ENCODE measurements at places on chromosomes 3 and 15.

DNA sequence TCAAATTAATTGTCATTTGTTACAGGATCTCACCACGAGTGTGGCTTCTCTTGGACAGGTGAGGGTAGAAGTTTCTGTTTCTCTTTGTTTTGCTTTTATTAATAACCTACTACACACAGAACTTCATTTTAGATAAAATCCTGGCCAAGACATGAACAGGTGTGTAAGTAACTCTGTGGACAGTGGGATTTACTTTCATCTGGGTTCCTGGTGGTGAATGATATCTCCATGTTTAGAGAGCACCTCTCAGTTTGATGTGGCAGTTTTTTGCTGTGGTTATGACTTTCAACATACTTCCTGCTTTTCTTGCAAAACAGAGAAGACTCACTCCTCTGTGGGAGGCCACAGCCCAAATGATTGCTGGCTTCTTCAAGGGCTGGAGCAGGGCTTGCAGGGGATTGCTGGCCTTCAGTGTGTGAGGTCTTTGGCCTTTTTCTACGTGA, 71.1 kb upstream of the XCR1 start:
- peak; percentile 73 for DNase-seq
- peak overlapping the region; percentile 94 for H3K27ac ChIP-seq
- H3K36me3 ChIP-seq = peaks cover 24% of the 10 kb centered on the region
- peak overlapping the region; percentile 16 for H3K4me3 ChIP-seq
- H3K27me3 ChIP-seq = peaks cover 6% of the 10 kb centered on the region

DNA sequence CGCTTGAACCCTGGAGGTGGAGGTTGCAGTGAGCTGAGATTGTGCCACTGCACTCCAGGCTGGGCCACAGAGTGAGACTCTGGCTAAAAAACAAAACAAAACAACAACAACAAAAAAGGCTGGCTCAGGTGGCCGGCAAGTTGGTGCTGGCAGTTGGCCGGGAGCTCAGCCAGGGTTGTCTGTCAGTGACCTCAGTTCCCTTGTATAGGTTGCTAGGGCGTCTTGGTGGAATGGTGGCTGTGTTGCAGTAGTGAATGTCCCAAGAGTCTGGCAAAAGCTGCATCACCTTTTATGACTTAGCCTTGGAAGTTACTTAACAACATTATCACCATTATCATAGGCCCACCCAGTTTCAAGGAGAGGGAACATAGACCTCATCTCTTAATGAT, 40.6 kb downstream of the ASB7 start:
- H3K4me3 ChIP-seq = no peak overlapping the region
- no peaks in the 10 kb centered on the region for H3K4me1 ChIP-seq
- H3K36me3 ChIP-seq = no peaks in the 10 kb centered on the region
- no peak overlapping the region for H3K27ac ChIP-seq
- no peak for DNase-seq

DNA sequence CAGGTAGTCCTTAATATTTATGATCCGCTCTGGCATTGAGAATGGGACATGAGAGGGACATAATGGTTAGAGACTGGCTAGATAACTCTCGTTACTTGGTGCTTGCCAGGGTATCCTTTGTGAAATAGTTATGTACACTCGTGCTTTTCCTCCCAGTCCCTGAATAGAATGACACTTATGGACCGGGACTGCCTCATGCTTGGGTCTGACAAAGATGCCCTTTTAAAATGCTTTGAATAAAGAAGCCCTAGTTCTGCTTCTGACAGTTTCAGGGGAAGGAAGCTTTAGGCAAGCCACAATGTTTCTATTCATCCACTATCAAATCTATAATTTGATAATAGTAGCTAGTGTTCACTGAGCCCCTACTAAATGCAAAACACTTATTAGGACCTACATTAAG, 29.4 kb downstream of the POLR2M start:
- H3K27me3 ChIP-seq = no peaks in the 10 kb centered on the region
- H3K4me1 ChIP-seq = peaks cover 10% of the 10 kb centered on the region
- no peaks in the 10 kb centered on the region for H3K36me3 ChIP-seq
- no peak overlapping the region for H3K27ac ChIP-seq
- H3K4me3 ChIP-seq = no peak overlapping the region

- no peak overlapping the region for H3K27ac ChIP-seq
- H3K4me1 ChIP-seq = no peaks in the 10 kb centered on the region
- no peaks in the 10 kb centered on the region for H3K36me3 ChIP-seq
- H3K27me3 ChIP-seq = no peaks in the 10 kb centered on the region
- DNase-seq = no peak
Measured at GRCh38 chr3:100880845-100881244, 112.4 kb downstream of the ABI3BP start.

DNA sequence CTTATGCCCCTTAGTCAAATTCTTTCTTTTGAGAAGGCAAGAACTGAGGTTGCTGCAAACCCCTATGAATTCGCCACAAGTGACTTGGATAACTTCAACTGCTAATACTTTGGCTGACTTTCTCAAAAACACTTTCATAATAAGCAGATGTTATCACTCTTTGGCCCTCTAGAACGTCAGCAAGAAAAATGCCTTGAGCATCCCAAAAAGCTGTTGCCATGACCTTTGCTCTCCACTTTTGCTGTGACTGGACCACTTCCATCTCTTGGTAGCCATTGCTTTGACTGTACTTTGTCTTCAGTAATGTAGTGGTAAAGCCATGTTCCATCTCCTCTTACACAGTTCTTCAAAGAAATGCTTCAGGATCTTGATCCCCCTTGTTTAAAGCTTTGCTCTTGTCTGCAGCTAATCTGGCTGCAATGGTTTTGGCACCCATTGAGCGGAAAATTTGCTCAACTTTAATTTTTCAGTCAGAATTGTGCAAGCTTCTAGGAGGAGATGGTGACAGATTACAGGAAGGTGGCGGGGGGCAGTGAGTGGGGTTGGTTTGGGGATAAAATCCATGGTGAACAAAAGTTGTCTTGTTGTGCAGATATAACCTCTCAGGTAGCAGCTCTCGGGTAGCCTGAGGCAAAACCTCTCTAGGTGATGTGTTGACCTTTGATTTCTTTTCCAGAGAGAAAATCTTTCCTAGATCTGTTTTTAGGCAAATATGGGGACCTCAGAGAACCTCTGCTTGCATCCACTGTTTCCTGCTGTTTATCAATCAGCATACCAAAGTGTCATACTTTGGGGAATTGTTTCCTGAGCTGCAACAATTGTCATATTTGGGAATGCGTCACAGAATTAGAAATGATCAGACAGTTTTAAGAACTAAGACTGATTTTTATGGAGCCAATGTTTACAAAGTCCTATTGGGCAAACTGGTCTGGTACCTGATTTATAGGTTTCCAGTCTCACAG, 83.6 kb downstream of the CCR1 start:
- H3K27ac ChIP-seq = no peak overlapping the region
- peaks cover 15% of the 10 kb centered on the region for H3K4me1 ChIP-seq
- DNase-seq = no peak
- H3K4me3 ChIP-seq = no peak overlapping the region
- peaks cover 52% of the 10 kb centered on the region for H3K27me3 ChIP-seq
- no peaks in the 10 kb centered on the region for H3K36me3 ChIP-seq

DNA sequence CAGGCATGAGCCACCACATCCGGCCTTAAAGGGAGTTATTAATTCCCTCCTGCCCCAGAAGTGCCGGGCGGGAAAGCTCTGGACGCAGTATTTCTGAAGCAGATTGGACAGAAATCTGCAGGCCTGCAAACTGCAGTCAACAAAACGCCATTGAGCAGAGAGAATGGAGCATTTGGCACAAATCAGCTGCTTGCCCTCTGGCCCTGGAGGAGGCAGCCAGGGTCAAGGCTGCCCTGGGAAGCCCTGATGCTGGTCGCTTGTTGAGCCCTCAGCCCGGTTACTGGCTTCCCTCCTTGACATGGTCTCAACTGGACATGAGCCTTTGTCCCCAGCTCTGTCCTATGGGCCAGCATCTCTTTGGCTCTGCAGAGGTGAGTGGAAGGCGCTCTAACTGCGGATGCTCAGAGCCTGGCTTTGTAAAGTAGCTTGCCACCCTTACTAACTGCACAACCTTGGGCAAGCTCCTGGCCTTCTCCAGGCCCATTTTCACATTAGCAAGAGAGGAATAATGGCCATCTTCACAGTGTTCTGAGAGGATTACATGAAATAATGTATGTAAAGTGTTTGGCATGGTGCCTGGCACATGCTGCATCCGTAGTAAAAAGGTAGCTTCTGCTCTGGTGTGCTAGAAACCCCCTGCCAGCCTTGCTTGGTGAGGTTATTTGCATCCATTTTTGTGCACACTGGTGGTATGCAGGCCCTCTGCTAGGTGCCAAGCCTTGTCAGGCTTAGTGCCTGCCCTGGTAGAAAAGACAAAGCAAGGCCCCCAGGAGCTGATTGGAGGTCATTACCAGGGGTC, 4.1 kb downstream of the SEMA4B start:
- peaks cover 32% of the 10 kb centered on the region for H3K4me1 ChIP-seq
- H3K4me3 ChIP-seq = no peak overlapping the region
- no peak overlapping the region for H3K27ac ChIP-seq
- H3K36me3 ChIP-seq = peaks cover 13% of the 10 kb centered on the region
- DNase-seq = no peak
- H3K27me3 ChIP-seq = peaks cover 14% of the 10 kb centered on the region

GRCh38 chr15:64521726-64522164, 61.4 kb downstream of the ZNF609 start:
- no peak for DNase-seq
- H3K27me3 ChIP-seq = no peaks in the 10 kb centered on the region
- no peak overlapping the region for H3K27ac ChIP-seq
- peaks cover 17% of the 10 kb centered on the region for H3K4me1 ChIP-seq

DNA sequence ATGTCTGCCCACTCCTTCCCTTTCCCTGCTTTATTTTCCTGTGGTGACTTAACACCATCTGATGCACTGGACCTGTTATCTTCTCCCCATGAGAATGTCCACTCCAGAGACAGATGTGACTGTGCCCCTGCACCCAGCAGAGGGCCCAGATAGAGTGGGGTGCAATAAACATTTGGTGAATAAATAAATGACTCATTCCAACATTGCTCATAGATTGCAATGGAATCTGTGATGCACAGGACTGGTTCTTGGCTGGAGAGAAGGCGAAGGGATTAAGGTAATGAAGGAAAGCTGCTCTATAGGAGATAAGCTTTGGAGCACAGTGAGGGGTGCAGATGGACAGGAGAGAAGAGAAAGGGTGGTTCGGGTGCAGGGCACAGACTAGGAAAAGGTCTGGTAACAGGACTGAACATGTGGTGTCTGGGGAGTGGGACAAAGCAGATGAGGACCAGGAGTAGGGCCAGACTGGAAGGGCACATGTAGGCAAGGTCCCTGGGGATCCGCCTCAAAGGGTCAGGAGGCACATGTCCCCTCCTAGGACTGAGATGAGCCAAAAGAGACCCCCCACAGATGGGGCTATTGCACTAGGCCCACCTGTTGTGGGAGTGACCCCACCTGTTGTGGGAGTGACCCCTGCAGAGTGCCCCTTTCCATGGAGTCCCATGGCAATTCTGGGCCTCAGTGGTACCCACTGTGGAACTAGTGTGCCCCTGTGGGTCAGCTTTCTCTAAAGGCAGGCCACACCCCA, 17.5 kb upstream of the POC1A start:
- no peak overlapping the region for H3K27ac ChIP-seq
- no peaks in the 10 kb centered on the region for H3K36me3 ChIP-seq
- peaks cover 23% of the 10 kb centered on the region for H3K27me3 ChIP-seq
- no peak overlapping the region for H3K4me3 ChIP-seq
- peaks cover 4% of the 10 kb centered on the region for H3K4me1 ChIP-seq
- DNase-seq = no peak

DNA sequence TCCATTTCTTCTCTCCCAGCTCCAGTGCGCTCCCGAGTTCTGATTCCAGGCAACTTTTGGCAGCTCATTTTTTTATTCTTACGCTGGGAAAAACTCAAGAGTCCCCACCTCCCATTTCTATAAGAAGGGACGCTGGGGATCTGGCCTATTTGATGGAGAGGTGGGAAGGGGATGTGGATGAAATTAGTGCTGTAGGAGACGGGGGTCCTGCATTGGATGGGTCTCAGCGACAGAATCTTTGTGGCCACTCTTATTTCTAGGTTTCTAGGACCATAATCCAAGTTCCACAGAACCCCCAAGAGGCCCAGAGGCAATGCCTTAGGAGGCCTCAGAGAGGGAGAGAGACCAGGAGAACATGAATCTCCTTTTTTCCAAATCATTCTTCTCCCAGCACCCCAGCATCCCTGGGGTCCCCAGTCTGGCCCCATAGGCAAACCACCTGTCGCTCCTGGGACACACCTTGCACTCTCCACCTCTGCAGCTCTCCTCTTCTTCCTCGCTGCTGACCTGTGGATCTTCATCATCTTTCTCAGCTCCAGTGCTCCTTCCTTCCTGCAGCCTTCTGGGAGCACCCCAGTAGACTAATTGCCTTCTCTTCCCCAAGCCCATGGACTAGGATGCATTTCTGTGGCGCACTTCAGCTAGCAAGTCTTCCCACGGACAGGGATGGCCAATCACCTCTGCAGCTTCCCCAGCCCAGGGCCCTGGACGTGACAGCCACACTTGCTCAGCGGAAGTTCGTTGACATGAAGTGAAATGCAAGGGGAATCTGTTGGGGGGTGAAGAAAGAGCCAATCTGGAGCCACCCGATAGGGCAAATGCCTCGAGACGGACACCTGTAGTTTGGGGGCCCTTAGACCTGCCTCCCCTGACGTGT, 100.1 kb upstream of the ALDH1A3 start:
- DNase-seq = no peak
- no peak overlapping the region for H3K4me3 ChIP-seq
- H3K36me3 ChIP-seq = no peaks in the 10 kb centered on the region
- no peaks in the 10 kb centered on the region for H3K27me3 ChIP-seq

GRCh38 chr15:40894681-40895448, 615 bp downstream of the VPS18 start:
- peaks cover 23% of the 10 kb centered on the region for H3K27me3 ChIP-seq
- peaks cover 24% of the 10 kb centered on the region for H3K4me1 ChIP-seq
- DNase-seq = peak; percentile 77
- peaks cover 17% of the 10 kb centered on the region for H3K36me3 ChIP-seq
- peak overlapping the region; percentile 98 for H3K4me3 ChIP-seq

DNA sequence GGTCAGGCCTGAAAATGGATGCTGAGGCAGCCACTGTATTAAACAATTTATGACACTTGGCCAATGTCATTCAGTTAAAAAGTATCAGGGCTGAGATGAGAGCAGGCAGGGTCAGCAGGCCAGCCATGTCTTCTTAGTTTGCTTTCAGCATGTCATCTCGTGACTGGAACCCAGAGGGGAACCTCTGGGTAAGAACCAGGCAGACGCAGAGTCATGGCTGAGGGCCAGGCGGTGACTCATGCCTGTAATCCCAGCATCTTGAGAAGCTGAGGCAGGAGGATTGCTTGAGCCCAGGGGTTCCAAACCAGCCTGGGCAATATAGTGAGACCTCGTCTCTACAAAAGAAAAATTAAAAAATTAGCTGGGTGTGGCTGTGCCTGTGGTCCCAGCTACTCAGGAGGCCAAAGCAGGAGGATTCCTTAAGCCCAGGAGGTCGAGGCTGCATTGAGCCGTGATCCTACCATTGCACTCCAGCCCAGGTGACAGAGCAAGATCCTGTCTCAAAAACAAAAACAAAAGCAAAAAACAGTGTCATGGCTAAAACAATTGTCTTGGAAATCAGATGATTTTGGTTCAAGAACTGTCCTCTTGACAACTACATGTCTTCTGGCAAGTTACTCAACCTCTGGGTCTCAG, 11.7 kb downstream of the BCL2L10 start:
- no peak overlapping the region for H3K27ac ChIP-seq
- no peak for DNase-seq
- H3K4me3 ChIP-seq = no peak overlapping the region
- H3K27me3 ChIP-seq = peaks cover 22% of the 10 kb centered on the region

All from activated naive CD4-positive, alpha-beta T cell treated with anti-CD3 and anti-CD28 coated beads, Interleukin-2, amount 10 ng/mL, durations not matched to agents 7 days and 5 days (primary cell).